ENCODE measurements at places on chromosomes 2 and 18.

DNA sequence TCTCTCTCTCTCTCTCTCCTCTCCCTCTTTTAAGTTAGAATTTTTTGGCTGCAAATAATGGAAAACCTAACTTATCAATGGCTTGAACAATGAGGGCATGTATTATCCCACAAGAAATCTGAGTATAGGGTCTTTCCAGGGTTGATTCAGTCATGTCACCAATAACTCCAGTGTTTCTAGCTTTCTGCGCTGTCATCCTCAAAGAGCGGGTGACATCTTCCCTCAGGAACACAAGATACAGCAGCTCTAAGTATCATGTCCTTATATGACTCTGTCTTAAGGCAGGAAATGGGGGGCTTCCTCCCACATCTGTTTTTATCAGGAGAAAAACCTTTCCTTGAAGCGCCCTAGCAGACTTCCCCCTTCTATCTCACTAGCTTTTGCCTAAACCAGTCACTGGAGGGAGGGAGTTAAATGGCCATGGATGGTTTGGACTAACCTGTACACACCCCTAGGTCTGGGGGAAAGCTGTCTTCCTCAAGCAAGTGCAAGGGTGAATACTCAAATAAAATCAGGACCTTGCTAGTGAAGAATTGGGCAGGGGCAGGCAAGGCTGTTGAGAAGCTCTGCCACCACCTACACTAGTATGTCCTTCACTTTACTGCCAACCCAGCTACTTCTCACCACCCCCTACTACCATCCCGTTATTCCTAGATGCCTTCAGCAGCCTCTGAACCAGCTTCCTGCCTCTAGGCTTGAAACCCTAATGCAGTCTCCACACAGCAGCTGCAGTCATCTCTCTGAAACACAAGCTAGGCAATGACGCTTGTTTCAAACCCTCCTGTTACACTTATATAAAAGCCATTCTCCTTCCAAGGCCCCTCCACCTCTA is 7.5 kb upstream of the TUBA4A start:
- no peak for DNase-seq

- no peak for DNase-seq
Observed at GRCh38 chr2:138060301-138060635, 96.0 kb downstream of the HNMT start.

DNA sequence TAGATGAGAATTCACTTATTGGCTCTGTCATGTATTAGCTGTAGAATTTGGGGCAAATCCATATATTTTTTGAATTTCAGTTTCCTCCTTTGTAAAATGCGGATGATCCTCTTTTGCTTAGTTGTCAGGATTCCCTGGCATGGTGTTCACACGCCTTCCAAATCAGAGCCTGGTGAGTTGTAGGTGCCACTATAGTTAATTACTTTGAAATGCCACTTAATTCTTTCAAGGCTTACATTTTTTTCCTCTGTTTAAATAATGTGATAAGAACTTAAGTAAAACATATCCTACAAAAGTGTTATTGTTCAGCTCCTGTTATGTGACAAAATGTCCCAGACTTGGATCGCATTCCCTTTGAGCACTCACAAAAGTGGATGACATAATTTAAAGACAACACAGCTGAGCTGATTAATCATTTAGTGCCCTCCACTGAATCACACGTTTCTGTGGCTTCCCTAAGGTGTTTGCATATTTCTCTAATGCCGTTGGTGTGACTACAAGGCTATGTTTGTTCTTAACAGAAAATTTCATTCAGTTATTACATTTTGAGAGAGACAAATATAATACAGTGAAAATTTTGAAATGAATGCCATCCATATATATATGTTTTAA is 471.2 kb upstream of the CHST9 start:
- DNase-seq, result no peak

DNA sequence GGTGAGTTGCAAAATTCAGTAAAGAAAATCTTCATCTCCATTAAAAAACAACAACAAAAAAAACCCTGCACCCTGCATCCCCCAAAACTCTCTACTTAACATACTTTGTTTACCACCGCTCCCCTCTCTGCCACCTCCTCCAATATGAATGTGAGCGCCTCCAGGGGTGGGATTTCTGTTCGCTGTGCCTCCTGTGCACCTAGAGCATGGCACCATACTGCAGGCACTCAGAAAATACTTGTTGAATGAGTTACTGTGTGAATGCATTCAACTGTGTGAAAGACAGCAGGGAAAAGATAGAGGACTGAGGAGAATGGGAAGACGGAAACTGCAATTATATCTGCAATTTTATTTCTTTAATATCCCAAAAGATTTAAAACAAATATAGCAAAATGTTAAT is 4.5 kb downstream of the CEBPZ start:
- no peak for DNase-seq

- no peak for DNase-seq
Observed at GRCh38 chr2:169637620-169638019, 53.5 kb downstream of the PPIG start.

DNA sequence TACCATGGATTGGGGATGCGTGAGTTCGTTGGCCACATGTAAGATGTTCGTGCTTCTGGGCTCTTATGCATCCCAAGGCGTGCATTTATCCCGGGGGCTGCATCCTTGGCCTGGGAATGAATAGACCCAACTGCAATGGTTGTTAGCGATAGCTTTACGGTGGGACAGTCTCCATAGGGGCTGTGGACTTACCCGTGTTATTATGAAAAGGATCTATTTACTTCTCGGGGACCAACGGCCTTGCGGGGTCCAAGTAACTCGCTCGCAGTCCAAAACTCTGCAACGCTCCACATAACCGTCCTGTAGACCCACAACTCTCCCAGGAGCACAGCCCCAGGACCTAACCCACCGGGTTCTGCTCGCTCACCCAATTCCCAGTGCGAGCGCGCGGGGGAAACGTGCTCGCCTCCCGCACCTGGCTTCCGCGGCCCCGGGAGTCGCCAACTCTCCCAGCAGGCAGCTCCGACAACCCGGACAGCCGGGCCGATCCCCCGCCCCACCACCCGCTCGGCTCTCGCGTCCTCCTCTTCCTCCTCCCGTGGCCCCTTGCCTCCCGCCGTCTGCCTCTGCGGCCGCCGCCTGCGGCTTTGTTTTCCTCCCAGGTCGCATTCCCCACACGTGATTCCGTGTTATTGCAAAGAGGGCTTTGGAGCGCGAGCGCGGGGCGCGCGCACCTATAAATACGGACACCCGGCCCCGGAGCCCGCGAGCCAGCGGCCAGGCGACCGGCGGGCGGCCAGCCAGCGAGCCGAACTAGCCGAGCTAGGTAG is at the start of gene CABLES1:
CABLES1 (plus strand) TSS at position 706 of the 770 bp plus-strand sequence. CDS start 278 bp downstream, outside the sequence.
- no peak for DNase-seq

DNA sequence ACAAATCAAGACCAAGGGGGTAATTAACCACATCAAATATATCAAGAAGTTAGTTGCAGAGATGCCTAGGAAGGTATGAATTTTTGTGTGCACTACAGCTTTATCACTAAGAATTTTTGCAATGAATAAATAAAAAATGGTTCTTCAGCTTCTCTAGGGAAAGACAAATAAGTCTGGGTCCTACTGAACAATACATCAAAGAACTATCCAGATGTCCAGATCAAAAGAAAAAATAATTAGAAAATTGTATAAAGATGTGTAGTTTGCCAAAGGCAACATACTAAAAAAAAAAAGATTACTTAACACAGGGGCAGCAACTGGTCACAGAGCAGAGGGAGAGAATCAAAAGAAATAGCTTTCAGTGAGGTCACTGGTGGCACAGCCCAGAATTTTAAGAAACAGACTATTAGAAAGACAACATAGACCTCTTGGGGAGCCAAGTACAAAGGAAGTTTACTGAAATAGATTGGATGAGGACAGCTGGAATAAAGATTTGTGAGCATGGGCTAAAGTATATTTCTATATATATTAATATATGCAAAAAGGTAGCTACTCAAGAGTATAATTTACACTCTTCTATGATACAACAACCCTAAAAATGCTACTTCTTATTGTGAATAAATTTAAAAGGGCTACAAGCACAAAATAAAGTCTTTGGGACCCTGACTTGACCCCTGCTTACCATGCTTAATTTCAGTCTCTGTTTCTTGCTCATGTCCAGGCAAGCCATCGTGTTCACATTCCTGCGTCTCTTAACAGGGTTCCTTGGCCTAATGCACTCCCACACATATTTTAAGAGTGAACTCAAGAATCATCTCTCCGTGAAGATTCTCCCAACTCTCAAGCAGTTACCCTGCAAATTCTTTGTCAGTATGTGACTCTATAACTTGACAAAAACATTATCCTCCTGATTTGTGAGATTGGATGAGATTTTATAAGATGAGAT is 99.0 kb upstream of the GRB14 start:
- no peak for DNase-seq

DNA sequence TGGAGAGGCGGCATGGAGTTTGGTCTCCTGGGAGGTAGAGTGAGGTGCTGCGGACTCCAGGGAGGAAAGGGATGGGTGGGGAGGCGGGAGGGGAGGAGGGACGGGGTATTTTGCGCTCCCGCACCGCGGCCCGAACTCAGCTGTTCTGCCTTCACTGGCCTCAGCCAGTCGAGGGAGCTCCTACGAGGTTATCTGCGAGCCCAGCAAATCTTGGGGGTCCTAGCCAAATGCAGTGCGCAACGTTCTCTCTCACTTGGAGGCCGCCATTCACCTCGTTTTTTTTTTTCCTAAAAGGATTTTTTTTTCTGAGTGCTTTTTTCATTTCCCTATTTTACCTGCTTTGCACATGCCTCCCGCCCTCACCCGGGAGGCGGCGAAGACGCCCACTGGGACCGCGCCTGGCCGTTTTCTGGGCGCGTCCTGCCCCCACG is 877 bp upstream of the BCL2L11 start:
- no peak for DNase-seq

Measured in NCI-H2081 treated with DMSO at 0.1 percent for 48 hours (cell line).